Thymus (tissue), 14 donors: ENCODE measurements at places on chromosomes 5 and 9.

DNA sequence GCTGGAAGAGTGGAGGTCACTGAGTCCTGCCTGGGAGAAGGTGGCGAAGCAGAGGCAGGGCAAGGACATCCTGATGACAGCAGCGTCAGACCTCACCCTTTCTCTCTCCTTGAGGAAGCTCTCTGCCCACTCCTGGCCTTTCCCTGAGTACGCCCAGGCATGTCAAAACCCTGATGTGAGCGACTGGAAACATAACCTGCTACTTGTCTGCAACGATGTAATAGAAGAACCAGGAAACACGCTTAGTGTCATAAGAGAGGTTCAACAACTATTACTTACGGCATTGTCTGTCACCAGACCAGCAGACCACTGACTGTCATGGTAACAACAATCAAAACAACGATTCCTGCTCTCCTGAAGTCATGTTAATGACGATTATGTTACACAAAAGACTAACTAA is 152.4 kb downstream of the ACTL7B start:
- no peak for DNase-seq

DNA sequence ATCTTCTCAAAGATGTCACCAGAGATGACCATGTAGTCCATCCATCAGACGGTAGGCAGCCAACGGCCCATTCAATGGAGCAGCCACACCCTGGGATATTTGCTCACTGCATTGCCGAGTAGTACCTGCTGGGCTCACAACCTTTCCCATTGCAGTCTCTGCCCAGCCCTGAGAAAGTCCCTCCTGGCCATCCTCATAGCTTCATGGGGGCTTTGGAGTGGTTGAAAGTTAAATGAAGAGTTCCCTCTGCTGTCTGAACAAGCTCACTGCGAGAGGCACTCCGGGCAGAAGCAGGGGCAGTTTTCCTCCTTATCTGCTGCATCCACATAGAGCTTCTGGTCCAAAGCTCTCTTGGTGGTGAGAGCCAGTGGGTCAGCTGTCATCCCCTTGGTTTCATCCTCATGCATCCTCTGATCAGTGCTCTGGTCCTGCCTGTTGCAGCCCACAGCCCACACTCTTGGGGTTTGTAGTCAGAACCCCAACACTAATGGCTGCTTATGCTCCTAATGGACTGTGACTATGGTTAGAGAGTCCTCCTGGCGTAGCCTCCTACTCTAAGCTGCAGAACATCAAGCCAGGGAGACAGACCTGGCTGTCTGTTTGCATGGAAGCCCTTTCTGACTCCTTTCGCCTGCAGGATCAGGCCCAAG is 23.3 kb downstream of the TNFSF8 start:
- DNase-seq: no peak

- no peak for DNase-seq
These were observed 336.9 kb downstream of the DRD1 start for GRCh38 chr5:175107028-175107588.

GRCh38 chr9:134519375-134520070 is 122.1 kb upstream of the COL5A1 start:
- DNase-seq: no peak

GRCh38 chr5:80109646-80110478 is 74.7 kb downstream of the THBS4 start:
- no peak for DNase-seq

- DNase-seq: peak; percentile 50
These were observed 316.2 kb upstream of the CLINT1 start for GRCh38 chr5:158174918-158175851.

GRCh38 chr5:74632947-74633356 is 7.6 kb downstream of the ENC1 start:
- DNase-seq: no peak

- DNase-seq: no peak
These were observed 88.3 kb downstream of the RMI1 start for GRCh38 chr9:84068872-84069271.

GRCh38 chr9:114361542-114361941 is 26.2 kb downstream of the AKNA start:
- no peak for DNase-seq

DNA sequence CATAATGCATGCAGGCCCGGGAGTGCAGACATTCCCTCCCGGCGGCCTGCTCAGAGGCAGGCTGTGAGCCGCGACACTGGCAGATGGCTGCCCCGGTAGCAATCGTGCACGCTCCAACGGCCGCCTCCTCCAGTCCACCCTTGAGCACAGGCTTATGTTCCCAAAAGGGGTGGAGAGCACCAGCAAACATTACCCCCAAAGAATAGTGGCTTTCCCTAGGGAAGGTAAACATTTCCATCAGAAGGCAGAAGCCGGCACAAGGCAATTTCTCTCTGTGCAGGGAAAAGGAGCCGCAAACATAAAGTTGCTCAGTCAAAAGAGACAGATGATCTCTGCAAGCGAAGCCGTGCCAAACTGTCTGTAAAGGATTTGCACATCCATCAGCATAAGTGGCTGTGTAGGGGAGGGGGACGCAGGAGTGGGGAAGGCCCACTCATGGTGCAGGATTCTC is 92.5 kb downstream of the SIL1 start:
- no peak for DNase-seq

- no peak for DNase-seq
These were observed 263.5 kb downstream of the TMEM38B start for GRCh38 chr9:105957830-105958229.

DNA sequence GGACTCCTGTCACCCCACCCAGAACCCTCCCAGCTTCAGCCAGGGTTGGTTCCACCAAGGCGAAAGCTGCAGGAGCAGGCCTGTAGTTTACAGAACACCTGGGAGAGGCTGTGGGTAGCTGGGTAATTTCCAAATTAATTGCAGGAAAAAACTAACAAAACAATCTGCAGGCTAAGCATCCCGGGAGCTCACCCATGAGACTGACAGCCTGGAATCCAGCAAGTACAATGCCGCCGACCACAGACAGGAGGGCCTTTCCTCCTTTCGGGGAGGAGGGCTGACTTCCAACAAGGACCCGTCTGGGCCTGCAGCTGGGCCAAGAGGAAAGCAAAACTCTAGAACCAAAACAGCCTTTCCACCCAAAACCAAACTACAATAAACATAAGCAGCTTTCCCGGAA is 10.3 kb downstream of the FOXE1 start:
- DNase-seq: no peak

GRCh38 chr5:154813736-154814135 is 36.7 kb downstream of the FAXDC2 start:
- DNase-seq: peak; percentile 28

DNA sequence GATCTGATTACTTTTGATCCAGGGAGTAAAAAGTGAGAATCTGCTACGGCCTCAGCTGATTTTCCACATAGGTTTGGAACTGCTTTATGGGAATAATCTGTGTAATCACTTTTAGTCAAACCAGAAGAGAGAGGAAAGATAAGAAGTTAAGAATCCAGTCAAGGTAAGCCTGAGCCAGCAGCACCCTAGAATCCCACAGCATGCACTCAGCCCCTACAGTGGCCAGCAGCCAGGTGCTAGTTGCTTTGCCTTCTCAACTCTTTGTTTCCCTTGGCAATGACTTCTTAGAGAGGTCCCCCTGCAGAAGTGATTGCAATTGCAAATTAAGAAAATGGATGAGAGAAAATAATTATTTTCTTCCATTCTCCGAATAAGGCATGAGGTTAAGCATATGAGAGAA is 59.7 kb upstream of the TMED7 start:
- DNase-seq: no peak

DNA sequence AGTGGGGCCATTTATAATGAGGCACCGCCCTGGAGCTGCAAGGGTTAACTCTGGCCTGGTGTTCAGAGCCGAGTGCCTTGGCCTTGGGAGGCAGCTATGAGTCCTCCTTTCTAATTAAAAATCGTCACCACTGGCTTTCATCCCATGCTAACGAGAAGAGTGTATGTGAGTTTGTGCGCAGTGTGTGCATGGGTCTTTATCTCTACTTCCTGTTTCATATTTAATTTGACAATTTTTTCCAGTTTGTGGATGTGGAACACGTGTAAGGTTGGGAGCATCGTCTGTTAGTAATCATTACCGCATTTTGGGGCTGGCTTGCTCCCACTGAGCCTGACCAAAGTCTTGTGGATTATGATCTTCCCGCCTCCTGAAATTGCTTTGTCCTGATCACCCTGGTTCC is 76.4 kb downstream of the NDFIP1 start:
- DNase-seq: no peak

DNA sequence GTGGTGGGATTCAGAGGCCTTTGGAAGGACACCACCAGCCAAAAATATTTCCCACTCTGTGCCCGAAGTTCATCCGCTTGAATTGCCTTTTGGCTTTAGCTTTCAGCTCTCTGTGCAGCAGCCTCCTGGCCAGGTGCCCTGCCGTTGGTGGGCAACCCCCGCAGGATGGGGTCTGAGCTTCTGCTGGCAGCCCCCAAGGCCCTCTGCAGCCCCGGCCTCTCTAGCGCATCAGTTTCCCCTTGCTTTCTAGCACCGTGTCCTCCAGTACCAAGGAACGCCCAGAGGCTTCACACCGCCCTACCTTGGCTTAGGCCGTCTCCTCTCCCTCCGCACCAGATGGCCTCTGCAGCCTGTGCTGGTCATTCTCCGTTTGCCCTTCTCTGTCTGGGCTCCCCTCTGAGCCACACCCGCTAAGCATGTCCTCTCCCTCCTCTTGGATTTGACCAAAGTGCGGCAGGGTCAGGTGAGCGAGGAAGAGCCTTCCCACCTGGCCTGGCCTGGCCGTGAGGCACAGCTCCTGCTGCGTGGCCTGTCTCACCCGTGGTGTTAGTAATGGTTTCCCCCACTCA is 4.2 kb upstream of the TSC1 start:
- no peak for DNase-seq

DNA sequence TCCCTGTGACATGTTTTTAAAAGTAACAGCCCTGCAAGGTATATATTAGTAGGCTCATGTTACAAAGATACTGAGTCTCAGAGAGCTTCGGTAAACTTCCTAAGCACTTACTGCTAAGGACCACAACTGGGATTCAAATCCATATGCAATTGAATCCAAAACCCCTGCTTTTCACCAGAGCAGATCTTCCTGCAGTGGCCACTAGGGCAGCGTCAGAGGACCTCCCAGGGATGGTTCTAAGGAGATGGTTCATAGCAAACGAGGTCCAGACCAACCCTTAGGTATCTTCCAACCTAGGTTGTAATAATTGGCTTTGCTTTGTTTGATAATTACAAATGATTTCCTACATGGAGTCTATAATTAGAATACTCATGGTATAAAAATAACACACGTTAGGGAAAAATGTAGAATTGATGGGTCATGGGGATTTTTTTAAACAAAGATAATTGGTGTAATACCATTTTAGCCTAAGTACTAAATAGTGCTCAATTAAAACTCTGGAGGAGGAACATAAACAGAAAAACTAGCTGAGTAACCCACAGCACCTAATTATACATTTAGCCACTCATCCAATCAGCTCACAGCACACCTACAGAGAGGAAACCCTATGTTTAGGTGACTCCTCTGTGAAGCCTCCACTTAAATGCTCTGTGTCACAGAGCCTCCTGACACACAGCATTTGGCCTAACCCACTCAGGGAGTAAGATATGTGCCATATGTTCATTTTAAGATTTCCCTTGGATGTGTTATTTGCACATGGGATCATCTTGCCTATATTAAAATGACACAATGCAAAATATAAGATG is 10.0 kb upstream of the CAST start:
- DNase-seq: no peak

- no peak for DNase-seq
These were observed 15.6 kb downstream of the SPARC start for GRCh38 chr5:151670953-151671636.

- DNase-seq: no peak
These were observed 5.2 kb downstream of the HNRNPAB start for GRCh38 chr5:178209334-178210072.

DNA sequence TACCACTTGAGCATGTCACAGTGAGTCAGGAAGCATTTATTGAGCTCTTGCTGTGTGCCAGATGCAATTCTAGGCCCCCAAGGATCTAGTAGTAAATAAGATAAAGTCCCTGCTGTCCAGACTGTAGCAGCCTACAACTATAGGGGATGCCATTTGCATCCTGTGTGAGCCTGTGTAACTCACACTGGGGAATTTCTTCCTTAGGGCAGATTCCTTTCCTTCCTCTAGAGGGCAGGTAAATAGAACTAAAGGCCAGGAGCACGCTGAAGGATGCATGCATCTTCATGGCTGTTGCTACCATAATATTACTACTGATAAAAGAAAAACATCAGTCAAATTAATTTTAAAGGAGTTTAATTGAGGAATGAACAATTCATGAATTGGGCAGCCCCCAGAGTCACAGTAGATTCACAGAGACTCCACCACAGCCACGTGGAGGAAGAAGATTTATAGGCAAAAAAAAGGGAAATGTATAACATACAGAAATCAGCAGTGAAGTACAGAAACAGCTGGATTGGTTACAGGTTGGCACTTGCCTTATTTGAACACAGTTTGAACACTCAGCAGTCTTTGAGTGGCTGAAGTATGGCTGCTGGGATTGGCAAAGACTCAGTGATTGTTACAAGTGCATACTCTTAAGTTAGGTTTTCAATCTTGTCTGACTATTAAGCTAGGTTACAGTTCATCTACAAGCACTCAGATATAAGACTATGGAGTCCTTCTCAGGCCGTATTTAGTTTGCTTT is 98.9 kb downstream of the ACTL7B start:
- no peak for DNase-seq

DNA sequence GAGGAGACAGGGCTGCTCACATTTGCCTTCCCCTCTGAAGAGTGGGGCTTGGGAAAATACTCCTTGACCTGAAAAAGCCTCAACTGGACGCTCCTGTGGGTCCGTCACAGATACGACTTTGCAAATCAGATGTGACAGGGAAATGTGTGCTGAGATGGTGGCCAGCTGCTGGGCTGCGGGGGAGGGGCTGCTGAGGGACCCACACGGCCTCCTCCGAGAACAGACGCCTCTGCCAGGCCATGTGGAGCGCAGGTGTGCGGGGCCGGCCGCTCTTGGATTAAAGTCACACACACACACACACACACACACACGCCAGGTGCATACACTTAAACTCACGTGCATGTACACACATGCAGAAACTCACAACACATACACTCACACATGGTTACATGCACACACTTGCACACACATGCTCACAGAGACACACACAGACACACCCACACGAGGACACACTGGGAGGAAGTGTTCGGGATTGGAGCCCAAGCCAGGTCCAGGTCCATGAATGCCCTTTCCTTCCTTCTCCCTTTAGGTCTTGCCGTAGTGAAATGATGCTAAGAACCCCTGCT is 167.4 kb downstream of the GAPVD1 start:
- DNase-seq: no peak

DNA sequence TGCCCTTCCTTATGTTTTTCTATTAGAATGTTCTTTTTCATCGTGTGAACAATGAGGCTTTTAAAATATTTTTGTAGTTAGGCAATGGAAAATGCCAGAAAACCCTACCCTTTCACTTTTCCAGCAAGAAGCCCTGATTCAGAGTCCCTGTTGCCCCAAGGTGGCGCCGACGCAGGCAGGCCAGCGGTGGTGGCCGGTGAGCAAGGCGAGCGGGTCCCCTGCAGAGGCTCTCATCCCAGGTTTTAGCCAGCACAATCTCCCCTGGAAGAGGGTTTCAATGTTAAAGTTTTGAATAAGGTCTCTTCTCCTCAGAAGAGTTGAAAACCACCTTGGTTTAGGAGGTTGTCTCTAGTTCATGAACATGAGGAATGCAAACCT is 40.8 kb upstream of the CKMT2 start:
- DNase-seq: no peak
